ENCODE measurements at places on chromosomes 1 and 21.

DNA sequence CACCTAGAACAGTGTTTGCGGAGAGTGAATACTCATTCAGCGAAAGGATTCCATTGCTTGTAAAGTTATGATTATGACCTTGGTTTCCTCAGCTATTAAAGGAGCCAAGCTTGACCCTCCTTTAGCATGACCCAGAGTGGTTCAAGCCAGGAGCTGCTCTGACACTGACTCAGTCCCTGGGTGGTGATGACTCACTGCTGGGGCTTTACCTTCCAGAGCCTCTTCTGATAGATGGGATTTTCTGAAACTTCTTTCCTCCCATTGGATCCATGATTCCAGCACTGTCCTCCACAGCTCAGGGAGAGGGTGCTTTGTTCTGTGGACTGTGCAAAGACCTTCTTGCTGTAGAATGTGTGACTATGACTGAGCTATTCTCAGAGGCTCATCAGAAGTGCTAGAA lies 77.4 kb downstream of the S1PR1 start:
- DNase-seq, result no peak

DNA sequence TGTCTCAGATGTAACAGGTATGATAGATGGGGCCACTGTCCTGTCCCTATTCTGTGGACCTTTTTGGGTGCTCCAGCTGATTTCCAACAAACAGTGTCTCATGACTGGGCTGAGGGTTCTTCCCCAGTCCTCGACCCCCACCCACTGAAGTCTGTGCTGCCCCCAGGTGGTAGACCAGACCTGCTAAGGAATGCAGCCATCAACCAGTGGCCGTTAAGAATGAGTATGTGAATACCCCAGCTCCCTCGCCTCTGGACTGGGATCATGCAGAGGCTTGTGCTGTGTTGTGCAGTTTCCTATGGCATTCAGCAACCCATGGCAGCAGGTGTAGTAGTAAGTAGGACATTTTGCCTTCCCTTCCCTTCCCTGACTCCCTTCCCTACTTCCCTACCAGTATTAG lies 183.1 kb upstream of the KAZN start:
- DNase-seq, result no peak

GRCh38 chr1:228228601-228229074 lies 20.8 kb downstream of the OBSCN start:
- no peak for DNase-seq

GRCh38 chr1:82221721-82222120 lies 421.0 kb downstream of the ADGRL2 start:
- DNase-seq, result no peak

DNA sequence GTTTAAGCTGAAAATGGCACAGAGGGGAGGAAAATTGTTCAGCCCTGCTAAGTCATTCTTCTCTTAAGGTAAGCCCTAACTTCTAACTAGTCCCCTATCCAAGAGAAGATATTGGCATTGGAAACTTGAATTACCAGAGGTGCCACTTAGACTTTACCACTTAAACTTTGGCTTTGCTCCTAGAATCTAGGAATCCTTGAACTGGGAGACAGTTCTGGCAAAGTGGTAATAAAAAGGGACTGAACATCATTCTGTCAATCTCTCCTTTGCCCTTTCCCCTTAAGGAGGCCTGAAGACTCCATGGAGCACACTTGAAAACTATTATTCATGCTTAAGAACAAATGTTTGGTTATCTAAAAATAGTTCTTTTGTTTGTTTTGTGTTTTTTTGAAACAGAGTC lies 8.4 kb downstream of the ATP1A4 start:
- no peak for DNase-seq

- DNase-seq, result no peak
These were observed 6.9 kb upstream of the NR1I3 start for GRCh38 chr1:161244888-161245287.

DNA sequence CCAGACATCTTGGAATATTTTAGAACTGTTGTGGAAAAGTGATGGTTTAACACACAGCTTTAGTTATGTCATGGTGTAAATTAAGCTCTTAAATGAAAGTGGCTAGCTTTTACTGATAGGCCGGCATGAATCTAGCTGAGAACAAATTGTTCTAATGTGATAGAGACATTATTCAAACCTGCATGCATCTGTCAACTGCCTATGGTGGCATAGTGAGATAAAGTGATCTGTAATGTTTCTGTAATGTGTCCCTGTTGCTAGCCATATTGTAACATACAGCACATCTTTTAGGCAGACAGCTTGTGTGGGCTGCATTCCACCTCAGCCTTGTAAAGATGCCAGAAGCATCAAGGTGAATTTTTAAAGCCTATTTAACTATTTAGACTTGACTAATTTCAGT lies 16.0 kb downstream of the LRIG2 start:
- no peak for DNase-seq

GRCh38 chr1:161196521-161197451 lies 2.1 kb downstream of the ADAMTS4 start:
- DNase-seq, result no peak
